ENCODE measurements at places on chromosomes 1 and 21. TPM values are rescaled to one million over a fixed set of nuclear protein-coding genes. Genes with fewer than 3 reads are reported as not detected.

DNA sequence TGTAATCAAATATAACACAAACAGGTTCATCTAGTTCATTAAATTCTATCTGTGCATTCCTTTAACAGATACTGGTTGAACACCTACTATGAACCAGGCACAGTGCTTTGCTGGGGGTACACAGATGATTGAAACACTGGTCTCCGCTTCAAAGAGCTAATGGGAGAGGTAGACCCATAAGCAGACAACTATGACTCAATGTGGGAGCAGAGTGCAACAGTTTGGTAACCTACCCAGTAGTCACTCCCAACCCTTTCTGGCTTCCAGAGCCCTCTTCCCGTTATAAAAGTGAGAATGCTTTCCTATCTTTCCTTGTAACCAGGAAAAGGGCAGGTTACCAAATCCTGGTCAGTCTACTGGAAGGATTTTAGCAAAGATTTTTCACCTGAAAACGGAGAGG, 8.0 kb upstream of the ETV3 start:
- no peak for DNase-seq

Gene TMCO4
- 9.0 TPM for total RNA-seq

- DNase-seq = no peak
Measured at GRCh38 chr1:209989525-209989924, 51.5 kb downstream of the SYT14 start.

Gene FAM163A
- total RNA-seq = 0.27 TPM

Gene PRELP
- 47.4 TPM for total RNA-seq

DNA sequence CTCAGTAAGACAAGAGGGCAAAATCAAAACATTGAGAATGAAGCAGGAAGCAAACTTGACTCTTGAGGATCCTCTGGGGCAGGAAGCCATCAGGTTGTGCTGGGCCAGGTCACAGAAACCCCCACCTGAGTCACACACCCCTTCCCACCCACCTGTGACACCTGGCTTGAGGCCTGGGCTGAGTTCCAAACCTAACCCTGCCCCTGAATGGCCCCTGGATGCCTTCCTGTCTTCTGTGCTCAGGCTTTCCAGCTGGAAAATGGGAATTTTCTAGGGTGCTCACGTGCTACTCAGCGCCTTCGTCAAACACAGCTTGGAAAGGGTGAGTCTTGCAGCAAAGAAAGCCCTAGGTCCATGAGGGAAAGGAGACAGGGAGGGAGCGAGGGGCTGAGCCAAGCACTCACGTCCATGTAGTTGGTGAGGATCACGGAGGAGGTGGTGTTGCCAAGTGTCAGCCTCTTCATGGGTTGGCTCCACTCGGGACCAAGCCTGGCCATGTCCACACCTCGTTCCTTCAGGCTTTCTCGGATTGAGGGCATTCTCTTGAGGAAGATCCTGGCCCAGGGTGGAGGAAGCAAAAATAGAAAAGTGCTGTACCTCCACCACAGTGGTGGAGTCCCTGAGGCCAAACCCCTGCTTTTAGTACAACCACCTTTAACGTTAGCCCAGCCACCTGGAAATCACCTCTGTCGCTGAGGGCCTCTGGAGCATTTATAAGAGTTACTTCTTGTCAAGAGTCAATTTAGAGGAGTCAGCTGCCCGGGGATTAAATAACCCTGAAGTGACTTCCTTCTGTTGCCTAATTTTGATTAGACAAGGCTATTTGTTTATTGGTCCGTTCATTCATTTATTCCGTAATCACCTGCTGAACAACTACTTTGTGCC, 4.3 kb downstream of the REN start:
- DNase-seq = no peak

DNA sequence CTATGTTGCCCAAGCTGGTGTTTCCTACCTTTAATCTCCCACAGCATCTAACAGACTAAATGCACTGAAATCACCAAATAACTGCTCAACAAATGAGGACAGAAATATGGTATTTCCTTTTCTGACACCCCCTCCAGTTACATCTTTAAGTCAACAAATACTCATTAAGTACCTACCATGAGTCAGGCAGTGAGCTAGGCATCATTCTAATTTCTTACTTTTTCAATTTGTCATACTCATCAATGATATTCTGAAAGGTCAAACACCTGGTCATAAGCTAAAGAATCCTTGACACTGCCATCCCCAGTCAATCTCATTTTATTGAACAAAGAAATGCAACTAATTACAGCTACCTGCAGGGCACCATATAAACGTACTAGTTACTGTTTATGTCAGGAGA, 36.6 kb downstream of the LUZP1 start:
- DNase-seq = no peak

Gene ANKRD13C
- 10.7 TPM for total RNA-seq

DNA sequence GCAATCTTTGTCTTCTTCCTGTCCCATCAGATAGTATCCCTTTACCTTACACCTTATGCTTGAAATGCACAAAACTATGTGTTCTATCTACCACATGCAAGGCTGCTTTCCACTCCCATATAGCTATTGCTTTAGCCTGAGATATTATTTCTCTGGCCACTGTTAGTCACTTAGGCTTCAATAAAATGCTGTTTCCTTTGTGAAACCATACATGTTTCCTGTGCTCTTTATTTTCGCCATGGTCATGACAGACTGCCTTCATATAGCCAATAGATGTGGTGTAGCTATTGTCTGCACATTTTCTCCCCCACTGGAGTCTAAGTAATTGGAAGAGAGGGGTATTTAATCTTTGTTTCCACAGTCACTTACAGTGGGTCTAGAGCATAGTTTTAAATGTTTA, 108.4 kb downstream of the GREM2 start:
- no peak for DNase-seq

- DNase-seq = no peak
Measured at GRCh38 chr1:224623310-224623714, 7.2 kb downstream of the CNIH3 start.

Gene PLA2G2F
- not detected for total RNA-seq

GRCh38 chr1:16980473-16981268, at the start of gene MFAP2:
TSS of gene MFAP2 (minus strand) at chr1:16980620. CDS start at chr1:16978273, 2,347 bp downstream.
- DNase-seq = no peak

Gene GBP4
- 6.2 TPM for total RNA-seq

- DNase-seq = no peak
Measured at GRCh38 chr1:159664247-159664646, 50.1 kb downstream of the CRP start.

DNA sequence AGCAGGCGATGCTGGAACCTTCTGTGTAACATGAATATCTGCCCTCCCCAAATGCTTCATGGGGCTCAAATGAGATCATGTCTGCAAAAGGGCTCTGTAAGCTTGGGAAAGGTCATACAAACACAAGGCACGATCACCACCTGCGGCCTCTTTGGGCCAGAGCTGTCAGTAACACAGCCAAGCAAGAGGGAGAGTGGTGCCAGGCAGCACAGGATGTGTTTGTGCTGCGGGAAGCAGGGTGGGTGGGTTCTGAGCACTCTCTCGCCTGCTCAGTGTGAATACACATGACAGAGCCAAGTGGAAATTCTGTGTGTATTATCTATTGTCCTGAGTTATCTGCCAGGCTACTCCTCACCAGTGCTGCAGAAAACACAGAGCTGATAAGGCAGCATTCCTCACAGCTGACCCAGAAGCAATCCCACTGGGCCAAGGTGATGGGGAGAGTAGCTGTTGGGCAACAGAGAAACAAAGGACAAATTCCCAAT, 101.2 kb downstream of the LAMC2 start:
- peak; percentile 85 for DNase-seq

GRCh38 chr1:183965726-183966125, 71.8 kb downstream of the COLGALT2 start:
- DNase-seq = no peak

- no peak for DNase-seq
Measured at GRCh38 chr21:29647353-29647781, 292.4 kb downstream of the GRIK1 start.

DNA sequence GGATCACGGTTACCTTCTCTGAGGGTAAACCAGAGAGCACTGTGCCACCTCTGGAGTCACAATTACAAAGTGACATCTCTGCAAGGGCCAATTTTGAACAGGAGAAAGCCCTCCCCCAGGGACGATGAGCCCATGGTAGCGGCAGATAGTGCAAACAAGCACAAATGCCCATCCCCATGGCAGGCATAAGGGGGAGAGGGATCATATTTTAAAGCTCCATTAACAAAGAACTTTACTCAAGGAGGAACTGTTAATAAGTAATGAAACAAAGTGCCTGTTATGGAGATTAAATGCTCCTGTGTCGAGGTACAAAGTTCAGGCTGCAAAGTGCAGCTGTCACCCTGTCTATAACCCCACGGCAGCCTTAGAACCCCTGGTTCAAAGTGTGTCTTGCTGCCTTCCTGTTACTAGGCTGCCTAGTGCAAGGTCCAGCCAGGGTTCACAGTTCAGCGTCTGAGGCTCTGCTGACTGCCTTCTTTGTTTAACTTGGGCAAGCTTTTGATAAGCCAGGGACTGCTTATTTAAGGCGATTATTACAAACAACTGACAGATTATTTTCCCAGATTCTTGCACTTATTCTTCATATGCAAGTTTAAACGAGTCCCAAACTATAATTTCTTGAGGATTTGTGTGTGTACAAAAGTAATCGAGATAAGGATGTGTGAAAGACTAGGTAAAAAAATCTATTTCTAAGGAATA, 75.7 kb upstream of the NRIP1 start:
- DNase-seq = peak; percentile 30

DNA sequence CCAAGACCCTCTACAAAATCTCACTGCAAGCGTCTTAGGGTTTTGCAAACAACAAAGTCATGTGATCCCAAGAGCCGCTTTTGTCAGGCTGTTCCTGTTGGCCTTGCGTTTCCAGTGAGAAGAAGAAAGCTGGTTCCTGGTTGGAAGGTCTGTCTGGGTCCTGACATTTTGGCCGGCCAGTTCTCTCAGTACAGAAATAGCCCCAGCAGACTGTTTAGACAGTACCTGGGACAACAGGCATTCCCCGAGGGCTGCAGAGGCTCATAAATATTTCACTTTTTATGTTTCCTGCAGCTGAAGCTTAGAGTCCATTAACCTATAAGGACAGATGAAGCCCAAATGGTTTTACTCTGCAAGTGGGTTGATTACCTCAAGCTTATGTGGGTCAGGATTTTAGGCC, 8.6 kb downstream of the GPR137B start:
- no peak for DNase-seq

GRCh38 chr1:225866981-225867380, 15.2 kb downstream of the TMEM63A start:
- DNase-seq = no peak

DNA sequence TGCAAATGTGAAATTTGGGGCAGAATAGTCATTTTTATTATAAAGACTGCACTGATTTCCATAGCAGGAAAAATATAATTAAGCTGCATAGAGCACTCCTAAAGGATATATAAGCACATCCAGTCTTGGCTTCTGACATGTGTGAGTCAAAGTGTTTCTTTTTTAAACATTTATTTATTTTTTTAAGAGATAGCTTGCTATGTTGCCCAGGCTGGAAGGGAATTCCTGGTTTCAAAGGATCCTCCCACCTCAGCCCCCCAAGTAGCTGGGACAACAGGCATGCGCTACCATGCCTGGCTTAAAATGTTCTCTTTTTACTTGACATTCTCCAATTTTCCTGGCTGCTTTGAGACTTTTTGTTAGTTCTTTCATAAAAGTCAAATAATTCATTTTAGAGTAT, 126.1 kb downstream of the HMCN1 start:
- no peak for DNase-seq

DNA sequence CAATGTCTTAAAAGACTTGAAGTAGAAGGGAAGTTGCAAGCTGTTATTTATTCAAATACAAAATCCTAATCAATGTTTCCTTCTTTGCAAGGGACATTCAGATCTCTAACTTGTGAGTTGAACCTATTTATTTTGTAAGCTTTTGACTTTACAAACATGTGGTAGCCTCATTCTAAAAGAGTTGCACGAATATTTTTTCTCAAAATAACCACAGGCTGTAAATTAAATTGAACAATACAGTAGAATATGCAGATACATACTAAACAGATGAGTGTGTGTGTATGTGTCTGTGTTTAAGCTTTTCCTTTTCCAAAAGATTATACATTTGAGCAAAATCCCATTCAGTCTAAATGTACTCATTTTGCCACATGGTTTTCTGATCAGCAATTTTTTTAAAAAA, 4.8 kb upstream of the DYNLT5 start:
- DNase-seq = no peak

Gene A3GALT2
- 0.24 TPM for total RNA-seq

GRCh38 chr1:230262867-230263567, 163.1 kb downstream of the PGBD5 start:
- no peak for DNase-seq

DNA sequence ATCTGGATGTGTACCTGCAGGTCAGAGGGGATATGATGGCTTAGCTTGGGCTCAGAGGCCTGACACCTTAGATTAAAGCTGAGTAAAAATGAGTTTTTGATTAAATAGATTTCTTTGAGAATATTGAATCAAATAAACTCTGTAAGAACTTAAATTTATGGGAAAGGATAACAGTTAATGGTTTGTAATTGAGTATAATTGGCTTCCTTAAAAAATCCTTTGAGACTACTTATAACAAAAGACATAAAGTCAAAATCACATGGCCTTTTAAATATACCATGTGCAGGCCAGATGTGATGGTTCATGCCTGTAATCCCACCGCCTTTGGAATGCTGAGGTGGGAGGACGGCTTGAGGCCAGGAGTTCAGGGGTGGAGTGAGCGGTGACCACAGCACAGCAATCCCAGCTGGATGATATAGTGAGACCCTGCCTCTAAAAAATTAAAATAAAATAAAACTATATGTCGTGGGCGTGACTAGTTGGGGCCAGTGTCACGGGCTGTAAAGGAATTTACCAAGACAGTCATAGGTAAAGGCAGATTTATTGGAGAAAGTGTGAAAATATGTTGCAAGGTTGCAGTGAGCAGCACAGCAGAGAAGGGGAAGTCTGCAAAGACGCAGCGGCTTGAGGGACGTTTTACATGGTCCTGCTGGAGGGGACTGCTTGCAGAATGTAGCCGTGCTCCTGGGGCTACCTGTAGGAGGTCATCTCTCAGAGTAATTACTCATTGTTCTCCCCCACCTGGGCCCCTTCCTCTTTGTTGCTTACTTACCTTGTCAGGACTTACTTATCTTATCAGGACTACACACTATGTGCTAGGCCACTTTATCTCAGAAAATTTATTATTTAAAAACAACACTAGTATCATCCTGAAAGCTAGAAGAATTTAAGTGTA, 122.3 kb downstream of the ZMYM4 start:
- DNase-seq = no peak

GRCh38 chr21:20459838-20460237, 538.4 kb upstream of the NCAM2 start:
- DNase-seq = no peak

All from left cardiac atrium (tissue), 4 donors.